Liver (tissue), 10 donors: ENCODE measurements at places on chromosomes 13 and 19. TPM values are rescaled to one million over a fixed set of nuclear protein-coding genes. Genes with fewer than 3 reads are reported as not detected.

- peak; percentile 49 for DNase-seq
These were observed 148.9 kb downstream of the USP12 start for GRCh38 chr13:27022571-27023311.

DNA sequence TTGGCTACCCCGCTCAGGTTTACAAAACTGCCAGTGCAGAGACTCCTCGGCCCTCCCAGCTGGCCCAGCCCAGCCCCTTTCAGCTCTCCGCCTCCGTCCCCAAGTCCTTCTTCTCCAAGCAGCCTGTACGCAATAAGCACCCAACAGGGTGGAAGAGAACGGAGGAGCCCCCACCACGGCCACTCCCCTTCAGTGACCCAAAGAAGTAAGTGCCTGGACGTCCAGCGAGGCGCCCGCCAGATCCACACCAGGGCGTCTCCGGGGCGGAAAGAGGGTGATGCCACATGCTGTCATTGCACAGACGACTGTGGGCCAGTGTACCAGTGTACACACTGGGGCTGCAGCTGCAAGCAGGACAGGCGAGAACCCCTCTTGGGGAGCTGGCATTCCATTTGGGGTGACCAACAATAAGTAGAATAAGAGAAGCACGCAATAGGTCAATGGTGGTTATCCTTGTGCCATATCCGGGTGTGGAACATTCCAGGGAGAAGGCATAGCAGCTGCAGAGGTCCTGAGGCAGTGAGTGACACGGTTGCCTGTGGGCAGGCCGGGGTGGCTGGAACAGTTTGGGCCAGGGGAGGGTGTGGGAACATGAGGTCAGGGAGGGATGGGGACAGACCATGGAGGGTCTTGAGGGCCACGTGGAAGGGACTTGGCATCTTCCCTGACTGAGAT is 41.3 kb downstream of the DPF1 start:
- no peak for DNase-seq

GRCh38 chr13:43132257-43132656 is 108.9 kb downstream of the DNAJC15 start:
- no peak for DNase-seq

DNA sequence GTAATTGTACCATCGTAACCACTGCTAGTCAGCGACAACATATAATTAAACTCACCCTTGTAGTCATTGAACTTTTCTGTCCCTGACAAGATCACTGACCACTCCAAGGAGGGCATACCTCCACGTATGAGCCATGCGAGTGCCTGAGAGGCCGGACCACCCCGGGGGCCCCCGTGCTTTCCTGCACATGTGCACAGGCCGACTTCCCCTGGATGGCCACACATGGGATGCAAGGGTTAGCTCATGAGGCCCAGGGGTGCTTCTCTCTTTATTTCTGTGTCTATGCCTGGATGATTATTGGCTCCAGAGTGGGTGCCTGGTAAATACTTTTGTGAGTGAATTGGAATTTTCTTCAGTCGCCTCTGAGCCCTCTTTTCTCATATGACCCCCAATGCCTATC is 82.8 kb upstream of the ZNF536 start:
- no peak for DNase-seq

DNA sequence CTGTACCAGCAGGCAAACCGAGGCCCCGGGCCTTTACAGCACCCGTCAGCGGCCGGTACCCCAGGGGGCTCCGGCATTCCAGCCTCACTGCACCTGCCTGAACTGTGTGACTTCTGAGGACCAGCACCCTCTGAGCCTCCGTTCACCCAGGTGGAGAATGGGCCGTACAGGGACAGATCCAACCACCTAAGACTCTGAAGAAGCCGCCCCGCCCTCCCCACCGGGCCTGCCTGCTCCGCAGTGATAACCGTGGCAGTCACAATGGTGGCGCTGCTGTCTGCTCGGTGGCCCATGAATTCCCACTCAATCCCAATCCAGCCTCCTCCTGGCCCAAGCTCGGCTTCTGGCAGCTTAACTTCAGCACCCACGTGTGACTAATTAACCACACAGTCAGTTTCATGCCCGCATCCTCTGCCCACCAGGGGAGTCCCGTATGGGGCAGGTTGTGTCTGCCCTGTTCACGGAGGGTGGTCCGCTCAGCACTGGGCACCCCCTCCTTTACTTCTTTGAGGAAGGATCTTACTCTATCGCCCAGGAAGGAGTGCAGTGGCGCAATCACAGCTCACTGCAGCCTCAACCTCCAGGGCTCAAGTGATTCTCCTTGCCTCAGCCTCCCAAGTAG is 3.4 kb downstream of the TCF3 start:
- DNase-seq = peak; percentile 86

GRCh38 chr19:13303381-13304129 is 153.3 kb downstream of the IER2 start:
- DNase-seq = no peak

DNA sequence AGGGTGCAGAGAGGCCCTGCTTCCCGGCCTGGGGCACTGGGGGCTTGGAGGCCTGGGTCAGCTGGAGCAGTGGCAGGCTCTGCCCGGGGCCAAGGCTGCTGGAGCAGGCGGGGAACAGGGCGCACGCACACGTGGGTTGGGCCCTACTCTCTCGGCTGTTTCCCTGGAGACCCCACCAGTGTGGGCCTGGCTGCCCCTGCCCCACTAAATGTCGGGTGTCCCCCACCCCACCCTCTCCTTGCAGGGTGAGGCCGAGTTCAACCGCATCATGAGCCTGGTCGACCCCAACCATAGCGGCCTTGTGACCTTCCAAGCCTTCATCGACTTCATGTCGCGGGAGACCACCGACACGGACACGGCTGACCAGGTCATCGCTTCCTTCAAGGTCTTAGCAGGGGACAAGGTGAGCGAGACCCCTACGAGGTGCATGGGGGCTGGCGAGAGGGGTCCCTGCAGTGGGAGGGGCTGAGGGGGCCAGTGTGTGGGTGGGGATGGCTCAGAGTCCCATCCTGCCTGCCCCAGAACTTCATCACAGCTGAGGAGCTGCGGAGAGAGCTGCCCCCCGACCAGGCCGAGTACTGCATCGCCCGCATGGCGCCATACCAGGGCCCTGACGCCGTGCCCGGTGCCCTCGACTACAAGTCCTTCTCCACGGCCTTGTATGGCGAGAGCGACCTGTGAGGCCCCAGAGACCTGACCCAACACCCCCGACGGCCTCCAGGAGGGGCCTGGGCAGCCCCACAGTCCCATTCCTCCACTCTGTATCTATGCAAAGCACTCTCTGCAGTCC is 15.3 kb downstream of the CAPN12 start:
- DNase-seq = no peak

- DNase-seq = no peak
These were observed 4.4 kb upstream of the ATP1A3 start for GRCh38 chr19:41998246-41999020.

GRCh38 chr13:20142023-20142926 is 18.6 kb downstream of the GJA3 start:
- DNase-seq = no peak

GRCh38 chr19:2261438-2262172 is 5.4 kb upstream of the JSRP1 start:
- peak; percentile 62 for DNase-seq

GRCh38 chr13:62209529-62209928 is 793.9 kb upstream of the PCDH20 start:
- DNase-seq = no peak

DNA sequence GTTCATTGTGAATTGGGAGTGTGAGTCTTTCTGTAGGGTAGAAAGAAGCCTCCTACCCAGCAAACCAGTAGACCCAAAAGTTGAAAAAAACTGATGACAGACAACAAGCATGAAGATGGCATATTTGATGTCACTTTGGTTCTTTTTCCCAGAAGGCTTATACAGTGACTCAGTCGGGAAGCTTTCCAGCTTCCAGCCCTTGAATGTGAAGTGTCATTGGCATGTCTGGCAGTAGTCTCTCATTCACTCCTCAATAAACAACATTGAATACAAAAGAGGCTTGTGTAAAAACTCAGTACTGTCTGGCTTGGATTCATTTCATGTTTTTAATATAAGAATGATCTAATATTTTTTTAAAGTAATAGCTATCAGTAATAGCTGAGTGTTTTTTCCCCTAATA is 68.7 kb downstream of the IPO5 start:
- DNase-seq = no peak

DNA sequence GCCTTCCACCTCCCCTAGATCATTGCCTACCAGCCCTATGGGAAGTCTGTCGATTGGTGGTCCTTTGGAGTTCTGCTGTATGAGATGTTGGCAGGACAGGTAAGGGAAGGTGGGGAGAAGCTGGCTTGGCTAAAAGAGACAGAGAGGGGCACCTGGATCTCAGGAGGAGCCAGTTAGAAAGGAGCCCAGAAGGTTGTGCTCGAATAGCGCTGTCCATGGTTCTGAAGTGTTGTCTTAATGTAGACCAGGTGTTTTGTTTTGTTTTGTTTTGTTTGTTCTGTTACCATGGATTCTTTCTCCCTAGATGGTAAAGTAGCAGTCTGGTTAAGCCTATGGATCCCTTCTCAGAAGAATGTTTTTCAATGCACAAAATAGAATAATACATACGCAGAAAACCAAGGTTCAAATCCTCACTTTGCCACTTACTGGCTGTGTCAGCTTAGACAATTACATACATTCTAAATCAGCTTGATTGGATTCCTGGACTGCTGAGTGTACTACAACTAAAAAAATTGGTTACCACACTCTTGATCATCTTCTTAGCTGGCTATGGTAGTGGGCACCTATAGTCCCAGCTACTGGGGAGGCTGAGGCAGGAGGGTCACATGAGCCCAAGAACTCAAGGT is 5.9 kb upstream of the CACNG7 start:
- DNase-seq = no peak

GRCh38 chr19:7561325-7561724 is 25.8 kb downstream of the PNPLA6 start:
- no peak for DNase-seq

- no peak for DNase-seq
These were observed 89.4 kb downstream of the KCTD12 start for GRCh38 chr13:76796851-76797250.

GRCh38 chr19:34244611-34245299 is 9.6 kb upstream of the GARRE1 start:
- no peak for DNase-seq

DNA sequence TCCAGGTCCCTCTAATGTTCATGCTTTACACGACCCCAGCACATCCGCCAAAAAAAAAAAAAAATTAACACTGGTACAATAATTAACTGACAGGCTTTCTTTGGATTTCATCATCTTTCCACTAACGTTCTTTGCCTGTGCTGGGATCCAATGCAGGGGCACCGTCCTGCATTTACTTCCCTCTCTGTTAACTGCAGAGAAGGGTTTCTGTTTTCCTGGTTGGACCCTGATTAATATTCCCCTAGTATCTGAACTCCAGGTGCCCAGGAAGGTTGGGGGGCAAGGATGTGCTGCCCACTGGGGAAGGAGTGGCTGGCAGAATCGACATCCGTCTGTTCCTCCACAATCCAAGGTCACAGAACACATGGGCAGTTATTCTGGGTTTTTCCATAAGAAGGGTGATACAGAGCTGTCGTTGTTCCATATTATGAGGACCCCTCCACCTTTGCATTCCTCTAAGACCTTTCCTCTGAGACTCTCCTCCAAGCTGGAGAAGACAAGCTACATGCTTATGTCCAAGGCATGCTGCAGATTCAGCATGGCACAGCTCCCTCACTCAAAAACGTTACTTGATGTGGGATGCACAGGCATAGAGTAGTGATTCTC is 4.5 kb upstream of the LAIR1 start:
- DNase-seq = no peak

DNA sequence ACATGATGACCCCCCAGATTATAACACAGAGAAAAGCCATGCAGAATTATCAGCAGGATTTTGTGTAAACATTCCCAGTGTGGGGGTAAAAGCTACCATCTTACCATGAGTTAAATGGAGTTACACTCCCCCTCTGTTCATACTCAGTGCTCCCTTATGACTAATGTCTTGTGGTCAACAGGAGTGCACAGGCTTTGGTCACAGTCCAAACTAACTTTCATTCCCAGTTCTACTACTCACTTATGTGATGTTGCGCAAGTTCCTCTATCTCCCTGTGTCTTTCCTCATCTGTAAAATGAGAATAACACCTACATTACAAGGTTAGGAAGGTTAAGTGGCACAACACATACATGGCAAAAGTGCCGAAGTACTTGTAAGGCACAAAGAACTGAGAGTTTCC is 277.9 kb downstream of the RBM26 start:
- no peak for DNase-seq

- no peak for DNase-seq
These were observed 12.2 kb upstream of the ZNF304 start for GRCh38 chr19:57338877-57339276.

B9D2 gene
- 2.5 TPM for total RNA-seq

NCAN gene
- total RNA-seq = not detected

SIGLECL1 gene
- total RNA-seq = not detected

LMTK3 gene
- total RNA-seq = 0.08 TPM

FUT2 gene
- 0.05 TPM for total RNA-seq

GJB6 gene
- total RNA-seq = 0.08 TPM

TUBA3C gene
- total RNA-seq = not detected

ZNF43 gene
- 2.0 TPM for total RNA-seq

ZNF560 gene
- total RNA-seq = not detected

RGL3 gene
- total RNA-seq = 19.8 TPM

TEX30 gene
- total RNA-seq = 12.8 TPM

RNASEH2A gene
- 1.8 TPM for total RNA-seq
